ENCODE measurements at places on chromosomes 6 and 20.
A peak's percentile ranks its signal among the peaks of the same experiment; 100 is the strongest.

GRCh38 chr20:14336686-14337085, 726 bp downstream of the FLRT3 start:
- DNase-seq = peak; percentile 48

DNA sequence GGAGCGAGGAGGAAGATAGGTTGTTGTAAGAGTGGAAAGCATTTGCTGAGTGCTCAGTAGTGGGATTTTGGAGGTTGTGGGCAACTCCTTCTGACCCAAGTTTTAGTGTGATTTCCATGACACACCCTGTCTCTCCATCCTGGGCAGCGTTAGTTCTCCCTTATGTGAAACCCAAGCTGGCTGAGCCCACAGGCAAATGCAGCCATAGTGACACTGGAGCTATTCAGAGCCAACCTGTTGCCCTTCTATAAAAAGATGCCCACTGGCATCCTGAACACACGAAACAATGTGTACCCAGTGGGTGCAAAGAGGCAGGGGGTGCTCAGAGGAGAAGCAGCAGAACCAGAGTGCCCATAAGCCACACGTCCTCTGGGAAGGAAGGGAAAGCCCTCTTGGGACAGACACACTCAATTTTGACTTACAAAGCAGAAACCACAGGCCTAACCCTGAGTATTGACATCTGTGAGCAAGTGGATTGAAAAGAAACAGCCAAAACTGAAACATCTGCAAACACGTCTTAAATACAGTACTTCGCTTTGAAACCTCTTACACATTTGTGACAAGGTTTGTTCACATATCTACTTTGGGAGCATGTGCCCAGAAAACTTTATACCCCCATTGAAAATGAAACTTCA, 54.6 kb downstream of the BPIFB1 start:
- no peak for DNase-seq

DNA sequence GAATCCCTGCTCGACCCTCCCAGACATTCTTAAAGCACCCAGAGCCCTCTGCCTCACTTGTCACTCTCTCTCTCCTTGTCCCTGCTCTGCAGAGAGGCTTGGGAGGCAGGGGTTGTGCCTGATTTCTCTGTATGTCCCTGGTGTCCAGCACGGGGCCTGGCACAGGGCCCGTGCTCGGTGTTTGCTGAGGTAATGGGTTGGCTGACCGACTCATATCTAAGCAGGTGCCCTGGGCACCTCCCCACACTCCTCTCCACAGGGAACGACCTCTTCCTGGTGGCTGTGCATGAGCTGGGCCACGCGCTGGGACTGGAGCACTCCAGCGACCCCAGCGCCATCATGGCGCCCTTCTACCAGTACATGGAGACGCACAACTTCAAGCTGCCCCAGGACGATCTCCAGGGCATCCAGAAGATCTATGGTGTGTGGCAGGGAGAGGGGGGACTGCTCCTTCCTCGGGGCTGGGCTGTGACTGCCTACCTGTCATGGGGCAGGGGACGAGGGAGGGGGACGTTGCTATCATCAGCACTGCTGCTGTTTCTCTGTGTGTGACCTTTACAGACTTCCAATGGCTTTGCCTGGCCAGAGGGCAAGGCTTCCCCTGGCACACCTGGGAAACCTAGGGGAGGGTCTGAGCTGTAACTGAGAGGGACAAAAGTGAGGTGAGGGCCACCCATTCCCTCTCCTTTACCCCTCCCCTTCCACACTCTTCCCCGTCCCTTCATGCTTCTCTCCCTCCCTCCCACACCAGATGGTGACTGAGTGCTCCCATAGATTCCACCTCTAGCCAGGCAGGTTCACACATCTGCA, 14.2 kb downstream of the MMP24OS start:
- no peak for DNase-seq

DNA sequence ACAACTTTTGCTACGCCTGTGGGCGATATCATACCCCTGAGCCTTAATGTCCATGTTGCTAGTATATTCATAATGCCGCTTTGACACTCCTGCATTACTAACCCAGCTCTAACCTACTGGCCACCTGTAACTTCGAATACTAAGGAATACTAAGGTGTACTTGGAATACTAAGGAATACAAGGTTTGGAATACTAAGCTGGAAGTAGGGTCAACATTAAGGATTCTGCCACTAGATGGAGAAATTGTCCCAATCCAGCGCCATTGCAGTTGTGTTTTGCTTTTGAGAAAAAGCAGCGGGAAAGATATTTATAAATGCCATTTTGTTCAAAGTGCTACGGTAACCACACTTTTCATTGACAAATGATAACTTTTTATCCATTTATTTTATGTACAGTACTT, 10.7 kb downstream of the TBXT start:
- peak; percentile 26 for DNase-seq

DNA sequence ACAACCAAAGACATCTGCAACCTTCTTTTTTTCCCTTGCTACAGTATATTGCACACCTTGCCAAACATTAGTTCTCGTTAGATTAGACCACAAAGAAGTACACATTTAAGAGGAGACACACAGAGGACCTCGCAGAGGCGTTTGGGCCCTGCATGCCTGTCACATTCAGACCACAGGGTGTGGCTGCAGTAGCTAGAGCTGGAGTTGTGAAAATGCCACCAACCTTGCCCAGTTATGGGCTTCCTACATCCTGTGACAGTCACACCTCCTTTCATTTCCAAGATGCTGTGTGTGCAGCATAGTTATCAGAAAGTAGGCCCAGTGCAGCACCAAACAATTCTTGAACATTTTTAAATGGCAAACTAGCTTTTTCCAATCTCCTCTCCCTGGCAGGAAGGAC, 2.4 kb downstream of the SYNE1 start:
- DNase-seq = peak; percentile 4

GRCh38 chr20:50187403-50188051, 3.1 kb upstream of the CEBPB start:
- DNase-seq = peak; percentile 61

GRCh38 chr6:141303907-141304306, 828.8 kb upstream of the GJE1 start:
- no peak for DNase-seq

- DNase-seq = no peak
These were observed 161.6 kb downstream of the QKI start for GRCh38 chr6:163576114-163576513.

DNA sequence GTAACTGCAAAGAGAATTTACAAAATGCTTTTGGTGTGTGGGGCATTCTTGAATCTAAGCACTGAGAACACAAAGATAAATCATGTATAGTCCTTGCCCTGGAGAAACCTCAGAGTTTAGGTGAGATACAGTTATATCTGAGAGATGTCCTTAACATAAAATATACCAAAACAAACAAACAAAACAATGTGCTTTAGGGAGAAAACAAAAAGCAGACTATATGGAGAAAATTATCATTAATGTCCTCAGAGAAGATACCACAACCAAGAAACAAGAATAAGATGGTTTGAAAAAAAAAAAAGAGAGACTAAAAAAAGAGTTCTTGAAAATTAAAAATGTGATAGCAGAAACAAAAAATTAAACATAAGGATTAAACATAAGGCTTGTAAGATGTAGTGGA, 8.0 kb downstream of the KIF13A start:
- DNase-seq = no peak

DNA sequence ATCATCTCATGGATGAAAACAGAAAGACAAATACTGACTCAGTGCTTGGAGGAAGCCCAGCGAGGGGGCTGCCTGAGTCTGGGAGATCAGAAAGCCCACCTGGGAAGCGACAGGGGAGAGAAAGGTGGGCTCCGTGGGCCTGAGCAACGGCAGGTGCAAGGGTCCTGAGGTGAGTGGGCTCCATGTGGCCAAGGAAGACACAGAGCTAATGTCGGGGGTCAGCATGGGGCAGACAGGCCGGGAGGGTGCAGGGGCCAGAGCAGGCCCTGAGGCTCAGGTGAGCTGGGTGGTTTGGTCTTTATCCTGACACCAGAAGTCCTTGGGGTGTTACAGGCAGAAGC, 18.8 kb downstream of the APCDD1L start:
- no peak for DNase-seq

DNA sequence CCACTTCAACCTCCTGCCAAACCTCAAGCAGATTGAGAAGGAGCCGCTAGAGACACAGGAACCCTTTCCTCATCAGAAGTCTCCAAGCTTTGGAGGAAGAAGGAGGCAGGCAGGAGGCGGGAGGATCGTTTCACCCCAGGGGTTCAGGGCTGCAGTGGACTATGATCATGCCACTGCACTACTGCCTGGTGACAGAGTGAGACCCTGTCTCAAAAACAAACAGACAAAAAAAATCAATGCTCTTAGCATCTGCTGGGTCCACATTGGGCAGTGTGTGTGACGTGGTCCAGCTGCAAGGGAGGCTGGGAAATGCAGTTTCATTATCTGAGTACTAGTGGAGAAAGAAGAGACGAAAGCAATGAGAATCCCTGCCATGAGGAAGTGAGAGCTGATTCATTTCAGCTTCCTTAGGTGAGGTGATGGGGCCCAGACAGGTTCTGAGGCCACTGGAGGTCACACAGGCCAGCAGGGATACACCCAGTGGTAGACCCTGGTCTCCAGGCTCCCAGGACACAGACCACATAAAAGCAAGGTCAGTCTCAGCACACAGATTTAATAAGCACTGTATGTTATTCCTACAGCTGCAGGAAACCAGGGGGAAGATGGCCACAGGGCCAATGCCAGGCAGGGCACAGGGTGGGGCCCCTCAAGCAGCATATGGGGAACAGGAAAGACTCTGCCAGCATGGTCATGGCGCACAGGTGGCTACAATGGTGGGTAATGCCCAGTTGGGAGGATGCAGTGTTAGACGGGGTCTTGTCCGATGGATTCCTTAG, 4.3 kb downstream of the GFRA4 start:
- no peak for DNase-seq

DNA sequence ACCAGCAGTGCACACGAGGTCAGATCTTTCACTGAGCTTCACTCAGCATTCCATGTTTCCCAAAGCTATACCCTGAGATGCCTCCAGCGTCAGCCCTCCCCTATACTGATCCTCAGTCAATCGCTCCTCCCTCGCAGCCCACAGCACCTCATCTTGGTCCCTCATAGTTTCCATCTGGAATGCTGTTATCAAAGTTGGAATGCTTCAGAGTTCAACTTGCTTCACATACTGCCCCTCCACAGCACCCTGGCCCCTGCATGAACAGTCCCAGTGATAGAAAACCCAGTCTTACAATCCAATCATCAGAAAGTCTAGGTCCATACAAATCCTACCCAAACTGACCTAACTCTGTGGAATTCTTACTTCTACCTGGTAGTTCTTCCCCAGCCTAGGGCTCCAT, 20.0 kb downstream of the SPAG4 start:
- DNase-seq = no peak

DNA sequence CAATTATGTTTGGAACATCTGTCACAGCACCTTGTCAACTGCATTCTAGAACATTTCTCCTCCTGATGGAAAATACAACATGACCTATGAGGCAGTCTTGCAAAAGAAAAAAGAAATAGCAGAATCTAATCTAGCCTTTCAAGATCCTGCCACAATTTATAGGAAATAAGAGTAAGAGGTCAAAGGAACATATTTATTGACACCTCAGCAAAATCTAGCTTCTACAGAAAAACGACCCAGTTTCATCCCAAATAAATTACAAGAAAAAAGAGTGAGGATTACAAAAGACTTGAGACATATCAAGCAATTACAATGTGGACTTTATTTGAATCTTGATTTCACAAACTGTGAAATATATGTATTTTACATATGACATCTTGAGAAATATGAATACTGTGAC, 4.2 kb downstream of the FBXO9 start:
- no peak for DNase-seq

GRCh38 chr20:34300256-34300806, 2.8 kb downstream of the AHCY start:
- peak; percentile 27 for DNase-seq

GRCh38 chr20:57605878-57606277, 14.3 kb downstream of the ZBP1 start:
- no peak for DNase-seq

DNA sequence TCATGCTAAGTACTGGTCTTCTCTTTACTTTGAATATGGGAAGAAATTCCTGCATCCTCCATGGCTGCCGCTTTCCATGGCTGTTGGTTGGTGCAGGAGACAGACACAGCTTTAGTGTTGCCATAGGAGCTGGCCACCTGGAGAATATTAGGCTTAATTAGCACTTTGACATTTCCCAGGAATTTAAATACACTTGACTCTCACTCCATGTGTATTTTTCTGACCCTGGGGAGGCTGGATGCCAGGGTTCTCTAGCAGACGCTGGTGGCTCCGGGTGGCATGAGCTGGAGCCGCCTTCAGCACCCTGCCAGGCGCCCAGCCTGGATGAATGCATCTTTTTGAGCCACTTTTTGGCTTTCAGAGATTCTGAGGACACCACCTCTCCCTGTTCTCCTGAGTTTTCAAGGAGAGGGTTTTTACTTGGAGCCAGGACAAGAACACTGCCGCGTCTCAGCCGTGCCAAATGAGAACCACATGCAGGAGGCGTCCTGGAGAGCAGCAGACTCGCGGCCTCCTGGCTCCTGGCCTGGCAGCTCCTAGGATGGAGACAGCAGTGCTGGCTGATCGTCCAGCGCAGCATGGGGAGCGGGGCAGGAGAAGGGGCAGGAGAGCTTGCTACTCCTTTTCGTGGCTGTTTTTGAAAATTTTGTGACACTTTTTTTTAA, 258.8 kb downstream of the SMOC2 start:
- no peak for DNase-seq

- peak; percentile 61 for DNase-seq
These were observed 11.6 kb downstream of the CST3 start for GRCh38 chr20:23626040-23626620.

DNA sequence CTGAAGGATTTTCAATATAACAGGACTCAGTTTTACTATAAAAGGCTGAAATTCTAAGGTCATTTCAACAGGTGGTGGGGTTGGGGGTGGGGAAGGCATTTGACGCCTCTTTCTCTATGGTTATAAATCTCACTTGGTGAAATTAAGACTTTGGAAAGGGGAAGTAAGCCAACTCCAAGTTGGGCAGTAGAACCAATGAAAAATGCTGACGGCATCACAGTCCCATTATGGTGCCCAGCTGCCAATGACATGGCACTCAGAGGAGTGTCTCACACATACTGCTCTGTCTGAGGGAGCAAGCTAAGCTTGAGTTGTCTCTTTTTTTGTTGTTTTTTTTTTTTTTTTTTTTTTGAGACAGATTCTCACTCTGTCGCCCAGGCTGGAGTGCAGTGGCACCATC, 4.7 kb downstream of the SLC16A10 start:
- no peak for DNase-seq

DNA sequence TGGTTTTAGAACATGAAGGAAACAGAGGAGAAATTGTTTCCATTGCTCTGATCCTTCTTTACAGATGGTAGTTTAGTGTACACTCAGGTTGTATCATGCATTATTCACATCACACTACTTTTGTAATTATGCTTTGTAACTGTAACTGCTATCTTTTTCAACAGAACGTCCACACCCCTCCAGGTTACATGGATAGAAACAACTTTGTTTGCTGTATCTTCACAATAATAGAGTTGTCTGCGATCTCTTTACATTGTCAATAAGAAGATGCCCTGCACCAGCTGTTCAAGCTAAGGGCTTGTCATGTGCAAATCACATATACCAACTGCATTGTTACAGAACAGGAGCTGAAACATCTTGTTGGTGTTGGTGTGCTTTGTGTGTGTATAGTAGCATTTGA, 67.9 kb upstream of the MAP7 start:
- no peak for DNase-seq
